ENCODE measurements at places on chromosomes 2 and 18.

DNA sequence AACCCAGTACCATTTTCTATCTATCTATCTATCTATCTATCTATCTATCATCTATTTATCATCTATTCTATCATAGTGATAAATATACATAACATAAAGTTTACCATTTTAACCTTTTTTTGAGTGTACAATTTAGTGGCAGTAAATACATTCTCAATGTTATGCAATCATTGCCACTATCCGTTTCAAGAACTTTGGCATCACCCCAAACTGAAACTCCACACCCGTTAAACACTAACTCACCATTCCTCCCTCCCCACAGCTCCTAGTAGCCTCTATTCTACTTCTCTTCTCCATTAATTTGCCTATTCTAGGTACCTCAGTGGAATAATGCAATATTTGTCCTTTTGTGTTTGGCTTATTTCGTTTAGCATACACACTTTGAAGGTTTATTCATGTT lies 82.5 kb upstream of the KCNE4 start:
- no peak for DNase-seq

DNA sequence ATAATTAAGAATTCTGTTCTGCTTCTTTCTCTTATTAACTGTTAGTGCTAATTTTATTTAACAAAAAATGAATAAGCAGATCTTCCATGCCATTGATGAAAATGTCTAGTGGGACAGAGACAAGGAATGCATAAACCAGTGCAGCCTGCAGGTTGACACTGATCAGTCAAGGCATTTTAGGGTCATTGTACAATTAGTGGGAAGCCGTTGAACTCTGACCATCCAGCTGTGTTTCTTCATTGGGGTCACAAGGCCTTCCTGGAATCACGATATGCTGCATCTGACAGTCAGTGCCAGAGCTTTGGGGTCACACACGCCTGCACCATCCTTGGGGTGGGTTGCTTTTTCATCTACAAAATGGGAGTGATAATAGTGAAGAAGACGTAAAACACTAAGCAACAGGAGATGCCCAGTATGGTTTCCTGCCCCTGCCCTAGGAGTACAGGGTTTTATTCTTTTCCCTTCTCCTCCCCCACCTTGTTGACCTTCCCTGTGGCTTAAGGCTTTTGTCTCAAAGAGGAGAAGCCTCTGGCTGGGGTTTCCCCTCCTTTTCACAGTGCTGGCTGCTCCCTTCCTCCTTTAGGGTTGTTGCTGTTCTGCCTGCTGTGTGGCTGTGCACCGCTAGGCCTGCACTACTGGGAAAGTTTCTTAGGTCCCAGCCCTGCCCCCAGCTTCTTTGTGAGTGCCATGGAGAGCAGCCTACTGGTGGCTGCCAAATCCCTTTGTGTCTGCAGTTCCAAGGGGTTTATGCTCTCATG lies 245.6 kb downstream of the TPGS2 start:
- no peak for DNase-seq

- DNase-seq, result no peak
Observed at GRCh38 chr2:30029804-30030203, 108.4 kb upstream of the ALK start.

DNA sequence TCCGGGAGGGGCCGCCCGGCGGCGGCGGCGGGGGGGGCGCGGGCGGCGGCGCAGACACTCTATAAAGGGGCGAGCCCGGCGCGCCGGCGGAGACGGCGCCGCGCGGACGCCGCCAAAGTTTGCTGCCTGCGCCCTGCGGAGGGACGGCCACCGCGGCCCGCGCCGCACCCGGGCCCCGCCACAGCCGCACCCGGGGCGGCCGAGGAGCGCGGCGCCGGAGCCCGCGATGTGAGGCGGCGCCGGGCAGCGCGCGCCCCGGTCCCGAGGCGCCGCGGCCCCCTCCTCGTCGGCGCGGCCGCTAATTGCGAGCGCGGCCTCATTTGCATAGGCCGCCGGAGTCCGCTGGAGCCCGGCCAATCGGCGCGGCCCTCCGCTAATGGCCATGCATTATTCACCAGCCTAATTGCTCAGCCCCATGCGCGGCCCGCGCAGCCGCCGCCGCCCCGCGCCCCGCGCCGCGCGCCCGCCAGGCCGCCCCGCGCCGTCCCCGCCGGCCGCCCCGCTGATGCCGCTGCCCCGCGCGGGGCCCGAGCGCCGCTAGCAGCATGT lies at the start of gene SALL3:
TSS of gene SALL3 (plus strand) at position 89 of the 549 bp plus-strand sequence. CDS start at position 546, 457 bp downstream.
- DNase-seq, result no peak

DNA sequence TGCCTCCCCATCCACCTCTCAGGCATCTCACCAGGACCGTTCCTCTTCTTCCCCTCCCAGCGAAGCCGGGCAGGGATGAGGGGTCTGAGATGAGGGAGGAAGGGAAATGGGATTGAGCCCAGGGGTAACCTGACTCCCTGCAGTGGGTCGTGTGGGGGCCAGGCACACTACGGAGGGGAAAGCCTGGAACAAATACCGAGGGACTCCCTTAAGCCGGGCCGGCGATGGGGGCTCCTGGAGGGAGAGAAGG lies 250 bp upstream of the SPEG start:
- no peak for DNase-seq

DNA sequence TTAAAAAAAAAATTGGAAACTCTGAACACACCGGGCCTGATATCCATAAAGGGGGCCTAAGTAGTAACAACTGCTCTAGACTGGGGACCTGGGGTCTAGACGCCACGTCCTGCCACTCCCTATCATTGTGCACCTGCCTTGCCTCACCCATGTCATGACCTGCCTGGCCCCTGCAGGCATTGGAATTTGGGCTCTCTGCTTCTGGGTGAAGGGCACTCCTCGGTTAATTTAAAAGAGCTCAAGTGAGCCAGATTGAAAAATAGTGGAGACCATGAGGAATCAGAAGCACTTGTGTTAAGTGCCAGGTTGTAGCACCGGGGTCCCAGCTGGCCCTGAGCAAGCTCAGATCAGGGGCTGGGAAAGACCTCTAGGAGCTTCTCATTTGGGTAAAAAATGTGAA lies 48.1 kb downstream of the SLC4A1AP start:
- DNase-seq, result no peak

GRCh38 chr2:177161741-177162460 lies 50.7 kb upstream of the HNRNPA3 start:
- no peak for DNase-seq

DNA sequence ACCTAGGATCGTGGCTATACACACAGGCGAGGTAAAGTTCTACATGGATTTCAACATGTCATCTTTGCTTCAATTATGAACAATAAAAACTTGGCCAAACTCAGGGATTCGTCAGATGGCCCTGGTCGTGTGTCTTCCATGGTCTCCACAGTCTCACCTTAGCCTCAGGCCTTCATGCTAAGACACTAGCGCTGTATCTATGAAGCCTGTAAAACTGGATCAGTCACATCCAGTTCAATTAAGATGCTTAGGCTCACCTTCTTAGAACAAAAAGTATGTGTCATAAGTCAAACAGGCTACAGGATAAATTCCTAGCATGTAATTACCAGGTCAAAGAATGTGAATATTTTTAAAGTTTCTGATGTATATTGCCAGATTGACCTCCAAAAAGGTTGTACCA lies 113.7 kb upstream of the NRP2 start:
- DNase-seq, result no peak

GRCh38 chr2:240797914-240798313 lies 22.1 kb downstream of the KIF1A start:
- DNase-seq, result no peak

DNA sequence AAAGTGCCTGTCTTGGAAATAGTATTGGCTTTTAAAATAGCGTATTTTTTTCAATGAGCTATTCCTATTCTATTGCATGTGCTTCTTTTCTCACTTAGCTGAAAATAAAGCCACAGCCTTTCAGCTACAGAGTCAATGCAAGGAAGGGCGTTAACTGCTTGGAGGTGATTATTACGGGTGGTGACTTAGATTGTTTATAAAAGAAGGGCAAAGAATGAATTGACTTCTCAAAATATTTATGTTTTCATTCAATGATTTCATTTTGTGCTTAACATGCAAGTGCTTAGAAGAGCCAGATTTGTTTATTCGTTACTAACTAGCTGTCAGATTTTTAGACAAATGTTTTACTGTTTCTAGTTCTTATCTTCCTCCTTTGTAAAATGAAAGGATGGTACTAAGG lies 2.8 kb upstream of the CHN1 start:
- DNase-seq, result no peak

DNA sequence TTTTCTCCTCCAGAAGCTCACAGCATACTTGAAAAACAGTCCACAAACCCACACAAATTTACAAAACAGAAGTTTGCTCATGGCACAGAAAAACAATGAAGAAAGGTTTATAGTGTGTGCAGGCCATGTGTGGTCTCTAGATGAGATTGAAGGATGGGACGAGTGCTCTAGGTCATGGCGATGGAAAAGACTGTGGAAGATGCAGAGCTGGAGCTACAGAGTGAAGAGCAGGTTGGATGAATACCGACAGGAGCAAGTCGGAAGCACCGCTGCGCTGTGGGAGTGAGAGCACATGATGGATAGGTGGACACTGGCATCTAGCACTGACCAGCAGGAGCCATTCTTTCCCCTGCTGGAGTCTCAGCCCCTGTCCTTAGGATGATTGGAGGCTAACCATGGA lies 534.7 kb upstream of the RAB6C start:
- no peak for DNase-seq

GRCh38 chr2:69952336-69953115 lies 8.9 kb downstream of the ASPRV1 start:
- no peak for DNase-seq

GRCh38 chr2:152582081-152582480 lies 135.2 kb downstream of the PRPF40A start:
- DNase-seq, result no peak

GRCh38 chr2:105262651-105263091 lies 21.1 kb downstream of the GPR45 start:
- no peak for DNase-seq

- peak; percentile 9 for DNase-seq
Observed at GRCh38 chr2:240627736-240628506, 2.6 kb downstream of the GPR35 start.

DNA sequence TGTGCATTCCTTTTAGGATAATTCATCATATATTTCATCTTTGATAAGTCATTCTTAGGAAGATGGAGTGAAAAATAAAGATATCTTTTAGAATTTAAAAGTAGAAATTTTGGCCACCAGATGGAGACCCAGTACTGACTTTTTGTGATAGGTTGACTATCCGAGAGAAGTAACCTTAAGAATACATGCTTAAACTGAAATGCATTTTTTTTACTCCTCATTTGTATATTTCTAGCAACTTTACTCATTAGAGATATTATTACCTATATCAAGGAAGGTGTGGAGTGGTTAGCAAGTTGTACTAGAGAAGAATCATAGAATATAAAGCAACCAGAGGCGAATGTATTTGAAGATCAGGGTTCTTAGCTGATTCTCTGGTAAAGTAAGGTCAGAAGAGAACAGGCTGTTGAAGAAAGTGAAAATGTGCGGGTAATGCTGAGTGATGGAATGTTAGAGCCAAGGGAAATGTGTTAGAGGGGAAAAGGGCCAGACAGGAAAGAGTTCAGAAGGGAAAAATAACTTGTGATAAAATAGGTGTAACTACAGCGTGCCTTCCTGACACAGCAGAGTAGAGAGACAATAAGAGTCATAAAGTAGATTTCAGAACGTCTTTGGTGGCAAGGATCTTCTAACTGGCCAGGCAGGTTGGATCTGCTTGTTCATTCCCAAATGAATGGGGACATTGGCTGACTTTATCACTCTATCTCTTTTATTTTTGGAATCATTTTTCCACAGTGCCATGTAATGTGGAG lies 52.3 kb downstream of the TDRD15 start:
- DNase-seq, result no peak

DNA sequence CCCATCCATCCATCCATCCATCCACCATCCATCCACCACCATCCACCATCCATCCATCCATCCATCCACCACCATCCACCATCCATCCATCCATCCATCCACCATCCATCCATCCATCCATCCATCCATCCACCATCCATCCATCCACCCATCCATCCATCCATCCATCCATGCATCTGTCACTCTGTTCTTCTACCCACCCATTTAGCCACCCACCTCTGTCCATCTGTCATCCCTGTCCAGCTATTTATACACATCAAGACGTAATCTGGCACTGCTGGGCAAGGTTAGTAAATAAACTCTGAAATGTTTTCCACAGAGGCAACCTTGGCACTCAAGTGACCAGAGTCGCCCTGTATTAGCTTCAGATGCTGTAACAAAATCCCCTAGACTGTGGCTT lies 120.9 kb downstream of the RTP5 start:
- DNase-seq, result peak; percentile 0

DNA sequence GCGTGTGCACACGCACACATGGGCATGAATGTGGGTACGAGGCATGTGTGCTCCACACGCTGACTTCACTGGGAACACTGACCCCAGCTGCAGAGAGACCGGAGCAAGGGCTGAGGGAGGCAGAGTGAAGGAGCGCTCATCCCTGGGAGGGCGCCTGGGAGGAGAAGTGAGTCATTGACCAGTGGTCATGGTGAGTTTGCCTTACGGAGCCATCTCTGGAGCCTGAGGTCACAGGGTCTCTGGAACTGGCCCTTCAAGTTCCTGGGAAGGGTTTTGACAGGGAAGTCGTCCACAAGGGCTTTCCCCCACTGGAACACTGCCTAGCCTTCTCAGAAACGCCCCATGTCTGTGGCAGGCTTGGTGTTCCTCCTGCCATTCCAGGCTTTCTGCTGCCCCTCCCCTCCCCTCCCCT lies 14.3 kb upstream of the TMEM185B start:
- DNase-seq, result no peak

DNA sequence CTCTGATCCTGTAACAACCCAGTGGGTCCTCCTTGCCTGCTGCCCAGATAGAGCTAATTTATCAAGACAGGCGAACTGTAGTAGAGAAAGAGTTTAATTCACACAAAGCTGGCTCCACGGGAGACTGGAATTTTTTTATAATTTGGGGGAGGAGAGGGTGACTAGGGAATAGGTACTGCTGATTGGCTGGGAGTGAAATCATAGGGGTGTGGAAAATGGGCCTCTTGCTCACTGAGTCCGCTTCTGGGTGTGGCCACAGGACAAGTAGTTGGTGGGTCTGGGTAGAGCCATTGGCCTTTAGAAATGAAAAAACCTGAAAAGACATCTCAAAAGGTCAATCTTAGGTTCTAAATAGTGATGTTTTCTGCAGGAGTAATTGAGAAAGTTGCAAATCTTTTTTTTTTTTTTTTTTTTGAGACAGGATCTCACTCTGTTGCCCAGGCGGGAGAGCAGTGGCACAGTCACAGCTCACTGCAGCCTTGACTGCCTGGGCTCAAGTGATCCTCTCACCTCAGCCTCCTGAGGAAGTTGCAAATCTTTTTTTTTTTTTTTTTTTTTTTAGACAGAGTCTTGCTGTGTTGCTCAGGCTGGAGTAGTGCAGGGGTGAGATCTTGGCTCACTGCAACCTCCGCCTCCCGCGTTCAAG lies 14.4 kb upstream of the UGGT1 start:
- no peak for DNase-seq

DNA sequence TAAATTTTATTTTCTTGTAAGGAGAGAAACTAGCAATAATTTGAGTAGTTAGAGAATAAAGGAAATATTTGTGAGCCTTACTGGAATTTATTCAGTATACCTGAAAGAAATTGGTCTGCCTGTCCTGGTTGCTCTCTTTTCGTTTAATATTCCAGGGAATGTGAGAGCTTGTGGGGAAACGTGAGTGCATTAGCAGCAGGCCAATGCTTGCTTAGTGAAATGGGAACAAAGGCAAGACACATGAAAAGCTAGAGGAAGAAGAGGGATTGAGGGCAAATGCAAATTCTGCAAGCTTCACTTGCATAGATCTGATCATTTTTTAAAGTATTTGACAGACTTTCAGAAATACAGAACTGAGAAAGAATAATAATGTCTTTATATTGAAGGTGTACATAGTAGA lies 111.0 kb downstream of the ERBB4 start:
- DNase-seq, result no peak

- no peak for DNase-seq
Observed at GRCh38 chr2:196555726-196556125, 83.8 kb upstream of the CCDC150 start.

All from activated naive CD4-positive, alpha-beta T cell treated with anti-CD3 and anti-CD28 coated beads, Interleukin-2, amount 50 U/mL, for 16 hours (primary cell).